ENCODE measurements at places on chromosomes 3 and 15.

DNA sequence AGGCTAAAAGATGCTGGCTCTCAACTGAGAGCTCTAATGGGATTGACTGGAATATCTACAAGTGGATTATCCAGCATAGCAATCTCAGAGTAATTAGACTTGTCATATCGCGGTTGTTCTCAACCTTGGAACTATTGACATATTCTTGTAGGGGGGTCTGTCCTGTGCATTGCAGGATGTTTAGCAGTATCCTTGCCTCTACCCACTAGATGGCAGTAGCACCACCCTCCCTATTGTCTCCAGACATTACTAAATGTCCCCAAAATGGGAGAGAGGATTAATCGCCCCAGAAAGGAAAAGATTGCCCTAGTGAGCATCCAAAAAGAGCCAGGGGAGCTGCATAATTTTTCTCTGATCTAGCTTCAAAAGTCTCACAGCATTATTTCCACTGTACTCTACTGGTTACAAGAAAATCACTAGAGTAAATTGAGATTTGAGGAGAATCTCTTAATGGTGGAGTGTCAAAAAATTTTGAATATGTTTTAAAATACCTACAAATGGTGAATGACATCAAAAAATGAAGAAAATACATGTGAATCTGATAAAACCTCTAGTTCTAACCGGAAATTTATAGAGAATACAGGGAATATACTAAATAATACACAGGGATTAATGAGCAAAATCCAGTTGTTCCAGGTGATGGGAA, 388.2 kb upstream of the AGTR1 start:
- DNase-seq = no peak

DNA sequence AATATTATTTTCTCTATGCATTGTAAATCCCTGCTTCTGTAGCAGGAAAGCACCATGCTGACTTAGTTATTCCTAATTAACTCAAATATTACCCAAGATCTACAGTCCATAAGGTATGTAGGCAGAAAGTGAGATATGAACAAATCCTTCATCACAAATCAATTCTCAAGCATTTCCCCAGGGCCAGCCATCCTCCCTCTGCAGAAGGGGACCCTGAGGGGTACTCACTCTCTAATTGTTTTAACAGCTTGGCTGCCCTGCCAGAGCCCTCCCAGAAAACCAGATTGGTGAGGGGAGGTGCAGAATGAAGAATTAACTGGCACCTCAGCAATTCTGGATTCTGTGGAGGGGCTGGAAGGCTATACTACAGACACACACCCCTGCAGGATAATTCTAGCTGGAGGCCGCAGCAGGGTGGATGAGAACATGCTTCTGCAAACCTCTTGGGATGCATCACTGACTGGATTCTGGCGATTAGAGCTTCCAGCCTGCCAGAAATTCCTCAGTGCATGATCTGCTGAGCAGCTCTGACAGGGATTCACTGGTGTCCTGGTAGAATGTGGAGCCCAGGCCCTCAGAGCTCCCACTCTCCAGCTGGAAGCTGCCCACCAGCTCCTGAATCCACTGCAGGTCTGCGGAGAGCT, 88.6 kb upstream of the HERC1 start:
- no peak for DNase-seq

- no peak for DNase-seq
These were observed 335.1 kb downstream of the EFHB start for GRCh38 chr3:19598870-19599269.

- DNase-seq = no peak
These were observed 71.3 kb upstream of the STT3B start for GRCh38 chr3:31461426-31461825.

GRCh38 chr3:48301800-48302166, 31.7 kb downstream of the SPINK8 start:
- no peak for DNase-seq

DNA sequence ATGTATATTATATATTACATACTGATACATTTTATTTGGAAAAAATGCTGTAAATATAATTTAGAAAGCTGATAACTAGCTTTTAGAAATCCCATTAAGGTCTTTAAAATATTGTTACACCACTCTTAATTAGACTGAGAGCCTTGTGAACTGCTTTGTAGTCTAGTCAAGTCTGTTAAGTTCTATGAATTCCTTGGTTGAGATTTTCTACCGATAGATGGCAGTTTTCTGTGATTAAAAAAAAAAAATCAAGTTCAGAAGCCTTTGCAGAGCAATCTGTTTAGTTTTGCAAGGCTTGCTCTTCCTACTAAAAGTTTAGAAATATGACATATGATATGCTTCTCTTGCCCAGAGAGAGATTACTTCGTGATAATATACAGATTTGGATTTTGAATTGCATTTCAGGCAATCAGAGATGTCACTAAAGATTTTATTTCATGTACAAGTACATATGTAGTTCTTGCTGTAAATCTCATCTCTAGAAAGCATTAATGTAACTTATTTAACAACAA, 60.4 kb upstream of the SLITRK3 start:
- no peak for DNase-seq

GRCh38 chr3:189458528-189458927, 172.7 kb upstream of the TP63 start:
- DNase-seq = no peak

- DNase-seq = no peak
These were observed 137.6 kb upstream of the TRIM42 start for GRCh38 chr3:140540262-140540661.

DNA sequence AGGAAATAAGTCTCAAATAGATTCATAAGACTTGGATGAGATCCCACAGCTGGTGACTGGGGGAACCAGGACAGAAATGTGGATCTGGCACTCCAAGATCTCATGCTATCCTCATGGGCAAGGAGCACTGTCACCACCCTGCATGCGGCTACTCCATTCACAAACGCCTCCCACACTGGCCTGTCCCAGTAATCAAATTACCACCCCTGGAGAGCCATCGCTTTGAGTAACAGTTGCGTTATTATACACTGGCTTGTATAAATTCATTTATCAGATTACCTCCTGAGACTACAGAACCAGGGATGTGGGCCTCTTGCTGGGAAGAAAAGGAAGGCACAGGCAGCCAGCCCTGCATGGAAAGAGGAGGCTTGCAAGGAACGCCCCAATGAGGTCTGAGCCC, 27.9 kb upstream of the SLC25A36 start:
- DNase-seq = no peak

DNA sequence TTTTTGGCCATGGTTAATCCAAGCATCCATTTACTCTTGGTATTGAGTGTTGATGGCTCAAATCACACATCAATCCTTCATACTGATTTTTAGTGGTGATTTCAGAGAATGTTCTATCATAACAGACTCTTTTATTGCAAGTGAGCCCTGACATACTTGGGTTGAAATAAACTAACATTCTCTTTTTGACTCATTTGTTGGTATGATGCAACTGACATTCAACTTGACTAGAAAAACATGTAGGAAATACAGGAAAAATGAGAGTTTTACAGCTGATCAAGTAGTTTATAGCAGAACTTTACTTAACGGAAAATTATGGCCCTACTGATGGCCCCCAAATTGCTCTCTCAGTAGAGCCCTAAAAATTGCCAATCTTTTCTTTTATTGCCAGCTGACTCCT, 173.9 kb upstream of the CD96 start:
- DNase-seq = no peak

DNA sequence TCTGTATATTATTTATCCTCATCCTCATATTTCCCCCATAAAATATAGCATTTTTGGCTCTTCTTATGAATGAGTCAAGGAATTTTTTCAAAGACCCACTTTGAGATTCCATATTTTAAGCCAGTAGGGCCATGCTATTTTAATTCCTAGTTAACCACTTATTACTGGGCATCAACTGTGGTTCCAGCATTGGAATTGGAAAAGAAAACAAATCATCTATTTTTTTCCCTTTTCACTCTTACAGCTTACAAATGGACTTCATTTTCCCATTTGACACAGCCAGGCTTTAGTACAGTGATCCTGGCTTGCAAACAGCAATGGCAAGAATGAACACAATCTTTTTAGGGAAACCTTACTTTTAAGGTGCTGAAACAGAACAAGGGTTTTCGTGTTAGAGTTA, 19.4 kb upstream of the PLCL2 start:
- no peak for DNase-seq

DNA sequence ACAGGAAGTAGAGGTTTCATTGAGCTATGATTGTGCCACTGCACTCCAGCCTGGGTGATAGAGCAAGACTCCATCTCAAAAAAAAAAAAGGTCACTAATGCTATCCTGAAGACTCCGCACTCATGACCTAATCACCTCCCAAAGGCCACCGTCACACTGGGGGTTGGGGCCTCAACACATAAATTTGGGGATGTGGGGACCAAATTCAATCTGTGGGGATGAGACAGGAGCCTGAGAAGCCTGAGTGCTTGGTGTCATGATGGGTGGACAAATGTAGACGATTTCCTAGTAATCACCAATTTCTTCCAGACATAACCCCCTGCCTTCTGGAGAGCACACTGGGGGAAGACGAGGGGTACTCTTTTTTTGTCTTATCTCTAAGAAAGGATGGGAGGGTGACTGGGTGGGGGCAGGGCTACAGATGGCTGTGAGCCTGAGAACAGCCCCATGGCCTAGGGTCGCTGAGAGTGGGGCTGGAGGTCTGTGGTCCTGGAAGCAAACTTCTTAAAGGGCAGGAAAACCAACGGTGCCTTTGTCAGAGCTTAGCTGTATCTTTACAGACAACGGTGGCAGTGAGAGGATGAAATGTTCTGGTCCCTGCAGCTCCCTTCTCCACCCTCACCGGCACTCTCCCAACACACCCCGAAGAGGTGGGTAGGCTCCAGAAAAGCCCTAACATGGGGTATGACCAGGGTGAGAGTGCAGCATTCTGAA, 16.6 kb upstream of the KLF13 start:
- DNase-seq = no peak

DNA sequence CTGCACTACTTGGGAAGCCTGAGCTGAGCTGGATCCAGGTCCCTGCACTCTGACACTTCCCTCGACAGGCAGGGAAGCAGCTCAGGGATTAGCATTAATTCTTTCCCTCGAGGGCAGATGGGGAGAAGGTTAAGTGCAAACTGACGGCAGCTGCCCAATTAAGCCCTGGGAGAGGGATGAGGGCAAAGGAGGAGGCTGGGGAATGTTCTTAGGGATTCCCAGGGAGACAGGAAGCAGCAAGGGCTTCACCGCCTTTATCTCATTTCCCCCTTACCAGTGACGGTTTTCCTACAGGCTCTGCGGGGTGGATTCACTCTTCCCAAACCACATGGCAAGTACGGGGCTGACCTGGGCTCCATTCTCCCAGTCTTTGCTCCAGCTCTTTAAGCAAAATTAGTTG, 519.0 kb upstream of the PROK2 start:
- no peak for DNase-seq

DNA sequence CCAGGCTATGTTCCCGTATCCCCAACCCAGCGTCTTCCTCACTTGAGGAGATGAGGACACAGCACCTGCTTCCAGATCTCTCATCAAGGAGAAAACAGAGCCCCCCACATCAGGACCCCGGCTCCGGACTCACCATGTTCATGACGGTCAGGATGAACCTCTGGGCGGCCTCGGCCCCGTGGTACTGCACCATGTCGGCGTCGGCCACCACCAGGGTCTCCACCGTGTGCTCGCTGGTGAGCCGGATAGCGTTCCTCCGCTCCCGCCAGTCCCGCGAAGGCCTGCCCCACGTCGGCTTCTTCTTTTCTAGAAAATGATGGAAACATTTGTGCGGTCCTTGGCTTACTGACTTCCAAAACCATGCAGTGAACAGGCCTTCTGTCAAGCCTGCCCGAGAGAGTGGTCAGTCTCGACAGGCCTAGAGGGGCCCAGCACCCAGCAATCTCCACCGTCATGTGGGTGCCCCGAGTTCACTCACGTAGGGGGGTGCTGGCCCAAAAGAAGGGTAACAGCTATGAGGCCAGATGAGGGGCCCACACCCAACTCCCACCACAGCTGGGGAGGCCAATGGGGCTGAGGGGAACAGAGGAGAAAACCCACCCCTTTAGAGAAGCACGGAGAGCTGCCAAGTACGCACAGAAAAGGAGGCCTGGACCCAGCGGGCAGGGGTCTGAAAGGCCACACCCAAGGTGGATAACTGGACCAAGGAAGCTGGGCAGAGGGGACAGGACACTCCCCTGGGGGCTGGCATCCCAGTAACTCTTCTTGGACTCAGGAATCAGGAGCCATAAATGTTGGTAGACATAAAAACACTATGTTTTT, 60.5 kb downstream of the ADAMTS17 start:
- DNase-seq = peak; percentile 89

DNA sequence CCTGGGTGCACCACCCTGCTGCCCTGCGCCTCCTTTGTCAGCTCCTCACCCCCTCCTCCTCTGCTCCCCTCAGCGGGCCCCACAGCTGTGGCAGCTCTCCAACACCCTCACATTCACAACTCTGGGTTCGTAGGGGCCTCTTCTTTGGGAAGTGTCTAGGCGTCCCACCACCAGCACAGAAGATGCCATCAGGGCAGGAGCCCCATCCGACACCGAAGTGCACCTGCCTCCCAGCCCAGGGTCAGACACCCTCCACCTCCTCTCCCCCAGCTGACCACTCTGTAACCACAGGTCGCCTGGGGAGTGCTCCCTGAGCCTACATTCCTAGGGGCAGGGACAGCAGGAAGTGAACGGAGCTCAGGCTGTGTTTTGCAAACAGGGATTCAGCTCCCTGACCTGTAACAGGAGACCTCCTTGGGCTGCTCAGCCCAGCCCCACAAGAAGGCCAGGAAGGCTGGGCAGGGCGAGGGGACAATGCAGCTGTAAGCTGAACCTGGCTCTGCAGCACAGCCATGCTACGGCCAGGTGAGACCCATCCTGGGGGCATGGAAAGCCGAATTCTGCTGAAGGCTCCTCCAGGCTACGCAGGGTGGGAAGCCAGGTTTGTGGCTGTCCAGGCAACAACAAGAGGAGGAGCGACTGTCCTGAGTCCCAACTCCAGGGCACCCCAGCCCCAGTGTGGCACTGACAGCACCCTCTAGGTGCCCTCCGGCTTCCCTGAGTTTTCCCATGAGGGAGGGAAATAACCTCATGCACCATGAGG, 269.0 kb downstream of the GOLGA6L6 start:
- DNase-seq = no peak

DNA sequence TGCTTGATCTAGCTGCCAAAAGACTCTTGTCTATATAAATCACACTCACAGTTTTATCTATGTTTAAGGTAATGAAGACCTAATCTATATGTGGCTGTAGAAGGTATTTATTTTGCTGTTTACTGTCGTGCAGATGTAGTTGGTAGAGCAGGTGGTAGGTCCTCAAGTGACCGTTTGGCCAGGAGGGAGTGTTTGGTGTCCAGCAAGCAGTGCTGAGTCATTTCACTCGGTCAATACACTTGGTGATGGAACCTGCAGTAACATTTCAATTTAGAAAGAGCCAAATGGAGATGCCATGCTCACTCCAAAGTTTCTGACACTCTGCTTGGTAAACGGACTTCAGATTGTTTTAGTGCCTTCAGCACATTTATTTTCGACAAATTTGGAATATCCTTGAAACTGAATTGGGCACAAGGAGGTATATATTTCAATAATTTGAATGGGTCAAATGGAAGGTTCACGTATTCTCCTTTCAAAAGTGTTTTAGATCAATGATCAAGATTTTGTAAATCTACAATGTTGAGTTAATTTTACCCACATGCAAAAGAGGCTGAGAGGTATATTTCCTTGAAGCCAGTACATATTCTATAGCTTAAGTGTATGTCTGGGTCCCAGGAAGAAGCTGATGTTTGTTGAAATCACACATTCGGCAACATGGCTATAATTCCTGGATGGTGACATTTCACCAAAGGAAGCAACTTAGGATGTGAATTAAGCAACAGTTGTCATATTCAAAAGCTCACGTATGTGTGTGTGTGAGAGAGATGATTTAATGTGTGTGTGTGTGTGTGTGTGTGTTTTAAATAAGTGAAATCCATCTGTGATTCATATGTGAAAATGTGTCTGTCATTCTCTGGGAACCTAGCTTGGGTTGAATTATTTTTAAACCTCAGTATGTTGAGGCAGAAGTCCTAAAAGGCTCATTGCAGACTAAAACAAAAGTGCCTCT, 7.7 kb upstream of the CX3CR1 start:
- no peak for DNase-seq

GRCh38 chr3:13590841-13591520, 42.1 kb downstream of the FBLN2 start:
- DNase-seq = no peak
